Mesenteric fat pad (tissue), 1 donor: ENCODE measurements at places on chromosomes 12 and 14. TPM values are rescaled to one million over a fixed set of nuclear protein-coding genes. Genes with fewer than 3 reads are reported as not detected.

DNA sequence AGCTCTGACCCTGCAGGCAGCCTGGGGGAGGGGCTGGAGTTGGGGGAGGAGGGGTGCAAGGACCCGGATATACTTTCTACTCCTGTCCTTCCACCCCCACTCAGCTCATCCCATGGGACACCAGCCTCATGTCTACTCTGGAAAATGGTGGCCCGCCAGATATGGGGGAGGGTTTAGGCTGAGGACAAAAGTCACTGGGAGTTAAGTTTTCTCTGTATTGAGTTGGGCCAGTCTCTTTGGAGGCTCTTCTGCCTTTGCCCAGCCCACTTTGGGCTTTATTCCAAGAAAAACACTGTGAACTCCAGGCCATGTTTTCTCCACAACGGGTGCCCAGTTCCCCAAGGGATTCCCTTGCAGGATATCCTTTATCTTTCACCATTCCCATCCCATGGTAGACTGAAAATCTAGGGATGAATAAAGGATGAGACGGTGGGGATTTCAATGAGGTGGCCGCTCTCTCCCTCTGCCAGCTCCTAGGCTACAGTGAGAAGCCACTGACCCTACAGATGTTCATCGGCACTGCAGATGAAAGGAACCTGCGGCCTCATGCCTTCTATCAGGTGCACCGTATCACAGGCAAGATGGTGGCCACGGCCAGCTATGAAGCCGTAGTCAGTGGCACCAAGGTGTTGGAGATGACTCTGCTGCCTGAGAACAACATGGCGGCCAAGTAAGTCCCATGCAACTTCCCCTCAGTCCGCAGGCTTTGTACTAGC, 4.9 kb downstream of the NFATC4 start:
- DNase-seq: no peak

The CLEC2A gene
- not detected for total RNA-seq

- DNase-seq: no peak
Measured at GRCh38 chr12:6961695-6962284, 8.7 kb downstream of the PHB2 start.

The RFLNA gene
- total RNA-seq: not detected

DNA sequence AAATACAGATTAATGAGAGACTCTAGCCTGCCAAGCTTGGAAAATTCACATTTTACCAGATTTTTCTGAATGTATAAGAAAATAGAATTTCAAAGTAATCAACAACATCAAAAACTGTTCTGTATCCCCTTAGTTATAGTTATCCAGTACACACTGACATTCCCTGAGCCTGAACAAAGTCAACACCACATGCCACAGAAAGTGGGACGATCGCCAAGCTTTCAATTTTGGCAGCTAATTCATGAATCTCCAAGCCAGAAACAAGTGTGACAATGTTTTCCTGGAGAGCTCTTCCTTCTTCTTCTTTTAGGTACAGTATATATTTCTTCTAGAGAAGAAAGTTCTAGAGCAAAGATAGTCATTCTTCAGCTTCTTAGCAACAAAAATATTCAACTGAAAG, 290.2 kb downstream of the PRKD1 start:
- DNase-seq: no peak

GRCh38 chr12:43213608-43214007, 338.4 kb downstream of the ADAMTS20 start:
- no peak for DNase-seq

The ACOT6 gene
- not detected for total RNA-seq

DNA sequence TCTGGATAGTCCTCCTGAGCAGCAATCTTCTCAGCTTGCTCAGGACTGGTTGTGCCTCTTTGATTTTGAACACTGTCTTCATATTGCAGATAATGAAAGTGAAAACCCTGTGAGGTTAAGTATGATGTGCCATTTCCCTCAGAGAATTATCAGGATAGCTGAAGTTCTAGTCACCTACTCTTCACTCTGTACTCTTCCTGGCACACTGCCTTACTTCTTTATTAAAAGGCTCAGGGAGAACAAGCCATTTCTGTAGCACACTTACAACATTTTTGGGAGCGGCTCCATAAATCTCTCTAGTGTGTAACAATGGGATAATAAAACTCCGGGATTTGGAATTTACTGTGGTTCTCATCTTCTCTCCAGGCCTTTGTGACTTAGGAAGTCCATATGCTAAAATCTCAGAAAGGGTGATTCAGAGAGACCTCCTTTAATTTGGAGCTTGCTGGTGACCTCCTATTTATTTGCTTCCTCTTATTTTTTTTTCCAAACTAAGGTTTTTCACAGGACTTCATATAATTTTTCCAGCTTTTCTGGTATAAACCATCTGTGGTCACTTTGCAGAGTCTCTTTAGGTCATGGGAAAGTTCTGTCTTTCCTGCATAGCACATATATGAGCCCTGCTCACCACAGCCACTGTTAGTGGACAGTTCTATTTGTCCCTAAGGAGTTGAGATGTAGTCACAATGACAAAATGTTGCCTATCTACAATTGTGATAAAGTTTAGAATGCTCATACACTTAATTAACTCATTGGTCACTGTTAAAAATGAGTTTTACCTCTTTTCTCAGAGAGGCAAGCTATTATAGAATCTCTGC, 53.5 kb upstream of the LDHB start:
- DNase-seq: no peak

- no peak for DNase-seq
Measured at GRCh38 chr12:80187660-80188090, 88.3 kb downstream of the OTOGL start.

The LIN7A gene
- 5.8 TPM for total RNA-seq

GRCh38 chr12:118101051-118101450, 2.8 kb downstream of the VSIG10 start:
- no peak for DNase-seq

DNA sequence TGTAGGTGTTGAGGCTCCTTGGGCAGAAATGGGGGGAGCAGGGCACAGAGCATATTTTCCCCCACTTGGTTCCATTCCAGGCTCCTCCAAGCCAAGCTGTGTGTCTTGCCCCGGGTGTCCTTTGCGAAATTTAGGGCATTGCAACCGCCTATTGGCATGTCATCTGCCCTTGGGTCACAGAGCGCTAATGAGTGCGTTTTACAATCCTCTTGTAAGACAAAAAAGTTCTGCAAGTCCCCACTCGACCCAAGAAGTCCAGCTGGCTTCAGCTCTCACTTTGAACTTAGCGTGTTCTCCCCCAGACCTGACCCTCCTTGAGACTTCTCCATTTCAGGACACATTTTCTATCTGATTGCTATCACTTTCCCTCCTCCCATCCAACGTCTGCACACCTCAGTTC, 6.1 kb upstream of the LRTM2 start:
- DNase-seq: no peak
